ENCODE measurements at places on chromosomes 3 and 15.

- DNase-seq: no peak
These were observed 7.0 kb downstream of the GPR160 start for GRCh38 chr3:170044795-170045244.

DNA sequence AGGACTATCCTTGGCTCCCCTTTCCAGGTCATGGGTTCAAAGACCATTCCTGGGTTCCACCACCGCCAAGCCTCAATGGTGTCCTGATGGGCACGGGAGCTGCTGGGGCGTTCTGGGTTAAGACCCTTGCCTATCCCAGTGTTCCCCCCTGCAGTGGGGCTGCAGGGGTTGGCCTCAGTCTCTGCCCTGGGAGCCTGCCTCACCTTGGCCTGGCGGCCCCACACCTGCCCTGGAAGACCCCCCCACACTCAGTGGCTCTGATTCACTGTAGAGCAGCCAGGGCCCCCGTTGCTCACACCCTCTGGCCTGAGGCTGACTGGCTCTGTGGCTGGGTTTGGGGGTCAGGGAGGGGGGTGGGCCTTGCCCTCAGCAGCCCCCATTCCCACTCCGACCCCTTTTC is 22.0 kb downstream of the C15orf39 start:
- no peak for DNase-seq

DNA sequence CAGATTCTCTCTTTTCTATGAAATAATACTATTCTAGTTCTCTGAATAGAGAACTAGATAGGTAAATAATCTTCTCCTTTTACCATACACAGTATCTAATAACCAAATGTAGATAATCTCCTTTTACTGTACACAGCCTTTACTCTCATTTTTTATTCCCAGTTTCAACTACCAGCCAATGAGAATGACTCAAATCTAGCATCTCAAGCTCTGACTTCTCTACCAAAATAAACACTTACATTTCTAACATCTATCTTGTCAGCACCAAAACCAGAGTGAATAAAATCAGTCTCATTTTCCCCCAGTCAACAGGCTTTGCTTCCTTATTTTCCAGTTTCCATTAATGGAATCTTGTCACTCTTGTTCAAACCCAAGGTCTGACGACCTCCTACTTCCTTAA is 36.9 kb downstream of the LRRFIP2 start:
- DNase-seq: no peak

DNA sequence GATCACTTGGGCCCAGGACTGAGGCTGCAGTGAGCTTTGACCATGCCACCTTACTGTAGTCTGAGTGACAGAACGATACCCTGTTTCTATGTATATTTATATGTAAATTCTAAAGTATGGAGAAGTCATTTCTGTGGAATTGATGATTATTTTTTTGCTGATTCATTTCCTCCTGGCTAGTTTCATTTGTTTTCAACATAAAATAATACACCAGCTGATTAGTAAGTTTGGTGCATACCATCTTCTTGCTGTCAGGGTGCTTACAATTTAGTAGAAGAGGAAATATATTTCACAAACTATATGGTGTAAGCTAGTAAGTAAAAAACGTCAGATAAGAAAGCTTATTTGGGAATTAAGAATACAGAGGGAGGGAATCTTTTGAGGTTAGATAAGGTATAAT is 36.0 kb downstream of the SLC25A26 start:
- DNase-seq: no peak

Data from stimulated activated CD4-positive, alpha-beta T cell treated with anti-CD3 and anti-CD28 coated beads, Interleukin-1b, Interleukin-23, amount 100 ng/mL, for 48 hours (primary cell).